ENCODE measurements at places on chromosomes 7 and 10.
A peak's percentile ranks its signal among the peaks of the same experiment; 100 is the strongest.

GRCh38 chr7:33921216-33921938, 16.0 kb downstream of the BMPER start:
- no peaks in the 10 kb centered on the region for H3K27me3 ChIP-seq
- peak; percentile 54 for DNase-seq
- peak overlapping the region; percentile 45 for H3K27ac ChIP-seq
- no peak overlapping the region for H3K4me3 ChIP-seq
- H3K4me1 ChIP-seq, result no peaks in the 10 kb centered on the region
- H3K36me3 ChIP-seq, result no peaks in the 10 kb centered on the region

DNA sequence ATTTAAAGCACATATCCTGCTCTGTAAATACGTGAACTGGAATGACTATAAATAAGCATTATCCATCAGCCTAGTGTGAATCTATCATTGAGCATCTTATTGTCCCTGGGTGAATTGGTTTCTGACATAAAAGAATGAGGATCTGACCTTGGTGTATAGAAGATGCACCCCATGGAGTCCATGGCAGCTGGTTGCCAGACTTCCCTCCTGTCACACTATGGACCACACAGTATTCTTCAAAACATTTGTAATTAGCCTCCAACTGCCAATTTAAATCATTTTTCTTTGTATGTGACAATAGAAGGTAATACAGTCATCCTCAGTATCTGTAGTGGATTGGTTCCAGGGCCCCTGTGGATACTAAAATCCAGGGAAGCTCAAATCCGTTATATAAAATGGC, 238.1 kb upstream of the ZWINT start:
- no peak overlapping the region for H3K27ac ChIP-seq
- H3K27me3 ChIP-seq, result no peaks in the 10 kb centered on the region
- H3K4me1 ChIP-seq, result no peaks in the 10 kb centered on the region
- H3K4me3 ChIP-seq, result no peak overlapping the region

DNA sequence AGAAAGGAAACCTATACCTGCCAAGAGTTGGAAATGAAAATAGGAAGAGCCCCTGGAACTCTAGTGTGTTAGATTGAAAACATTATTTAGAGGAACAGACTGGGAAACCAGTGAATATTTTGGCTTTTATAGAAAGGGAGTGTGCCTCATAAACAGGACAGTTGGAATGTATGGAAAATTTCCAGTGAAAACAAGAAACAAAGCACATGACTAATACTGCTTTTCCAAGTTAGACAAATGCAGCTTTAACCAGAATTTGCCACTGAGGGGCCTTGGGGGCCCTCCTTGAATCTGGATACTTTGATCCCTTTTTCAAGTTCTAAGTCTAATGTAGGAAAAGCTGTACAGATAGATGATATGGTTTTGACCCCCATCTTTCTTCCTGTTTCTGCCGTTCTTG, 21.2 kb downstream of the ITGB8 start:
- no peaks in the 10 kb centered on the region for H3K27me3 ChIP-seq
- peaks cover 18% of the 10 kb centered on the region for H3K4me1 ChIP-seq
- H3K4me3 ChIP-seq, result no peak overlapping the region
- DNase-seq, result no peak
- peak overlapping the region; percentile 58 for H3K27ac ChIP-seq
- H3K36me3 ChIP-seq, result no peaks in the 10 kb centered on the region

DNA sequence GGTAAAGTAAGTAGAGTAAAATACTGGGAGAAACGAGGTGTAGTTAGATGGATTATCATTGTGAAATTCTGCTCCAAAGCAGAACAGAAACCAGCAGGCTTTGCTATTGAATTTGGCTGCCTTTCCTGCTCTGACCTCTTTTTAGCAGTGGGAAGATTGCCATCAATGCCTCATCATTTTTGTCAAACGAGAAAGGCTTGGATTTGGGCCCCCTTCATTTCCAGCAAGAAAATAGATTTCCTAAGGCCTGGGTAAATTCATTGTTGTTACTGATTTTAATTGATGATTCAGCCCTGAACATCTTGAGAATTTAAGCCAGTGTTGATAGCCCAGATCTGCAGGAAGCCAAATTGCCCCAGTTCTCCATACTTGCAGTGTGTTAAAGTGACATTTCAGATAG, 35.2 kb upstream of the ASAH2 start:
- no peaks in the 10 kb centered on the region for H3K27me3 ChIP-seq
- peak; percentile 28 for DNase-seq
- no peaks in the 10 kb centered on the region for H3K36me3 ChIP-seq
- no peaks in the 10 kb centered on the region for H3K4me1 ChIP-seq
- no peak overlapping the region for H3K27ac ChIP-seq
- H3K4me3 ChIP-seq, result no peak overlapping the region

GRCh38 chr7:88922944-88923343, 127.4 kb upstream of the TEX47 start:
- no peak overlapping the region for H3K27ac ChIP-seq
- no peak overlapping the region for H3K4me3 ChIP-seq
- no peak for DNase-seq
- H3K27me3 ChIP-seq, result no peaks in the 10 kb centered on the region
- H3K36me3 ChIP-seq, result no peaks in the 10 kb centered on the region

DNA sequence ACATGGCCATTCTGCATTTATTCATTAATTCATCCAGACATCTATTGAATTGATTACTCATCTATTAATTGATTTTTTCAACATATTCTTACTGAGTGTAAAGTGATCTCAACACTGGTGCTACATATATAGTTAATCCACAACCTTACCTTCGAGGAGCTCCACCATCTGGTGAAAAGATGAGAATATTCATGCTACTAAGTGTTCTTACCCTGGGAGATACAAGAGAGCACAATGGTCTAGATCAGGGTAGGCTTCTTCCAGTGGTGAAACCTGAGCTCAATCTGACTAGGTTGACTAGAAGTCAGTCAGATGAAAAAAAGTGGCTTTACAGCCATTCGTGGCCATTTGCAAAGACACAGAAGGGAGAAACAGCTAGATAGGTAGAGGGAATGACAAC, 507.4 kb downstream of the ANKRD7 start:
- no peaks in the 10 kb centered on the region for H3K27me3 ChIP-seq
- no peak overlapping the region for H3K4me3 ChIP-seq
- DNase-seq, result no peak
- H3K36me3 ChIP-seq, result no peaks in the 10 kb centered on the region
- no peaks in the 10 kb centered on the region for H3K4me1 ChIP-seq

DNA sequence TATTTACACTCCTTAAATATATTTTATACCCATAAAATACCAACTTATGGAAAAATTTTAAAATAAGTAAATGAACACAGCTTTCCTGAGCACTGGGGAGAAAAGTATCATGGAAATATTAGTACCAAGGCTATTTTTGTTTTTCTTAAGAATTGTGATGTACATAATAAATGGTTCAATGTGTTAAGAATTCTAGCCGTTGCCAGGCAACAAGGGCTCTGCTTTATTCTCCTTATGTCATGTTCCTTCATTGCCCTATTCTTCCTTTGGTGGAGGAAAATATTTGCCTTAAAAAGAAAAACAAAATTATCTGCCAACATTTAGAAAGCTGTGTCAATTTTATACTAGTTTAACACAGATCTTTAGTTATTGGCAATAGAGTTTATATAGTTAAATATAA, 2.6 kb upstream of the ZPBP start:
- no peaks in the 10 kb centered on the region for H3K36me3 ChIP-seq
- DNase-seq, result no peak
- no peak overlapping the region for H3K27ac ChIP-seq
- no peak overlapping the region for H3K4me3 ChIP-seq

- no peaks in the 10 kb centered on the region for H3K4me1 ChIP-seq
- H3K27me3 ChIP-seq, result no peaks in the 10 kb centered on the region
- no peak overlapping the region for H3K27ac ChIP-seq
- no peaks in the 10 kb centered on the region for H3K36me3 ChIP-seq
- no peak overlapping the region for H3K4me3 ChIP-seq
- no peak for DNase-seq
Measured at GRCh38 chr10:59677253-59677831, 32.3 kb downstream of the SLC16A9 start.

DNA sequence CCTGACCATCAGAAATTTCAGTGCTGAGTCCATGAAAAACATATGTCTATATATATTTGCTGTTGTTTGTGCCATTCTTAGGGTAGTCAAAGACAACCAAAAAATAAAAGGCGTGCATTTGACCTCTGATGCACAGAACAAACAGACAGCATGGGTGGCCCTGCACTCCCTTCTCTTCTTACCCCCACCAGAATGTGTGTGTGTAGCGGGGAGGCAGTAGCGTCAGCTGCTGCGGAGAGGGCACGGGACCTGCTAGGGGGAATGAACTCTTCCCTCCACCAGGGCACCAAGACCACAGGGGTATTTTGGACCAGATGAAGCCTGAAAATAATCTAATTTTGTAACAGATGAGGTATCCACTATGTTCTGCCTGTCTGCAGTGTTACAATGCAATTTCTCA, 277.7 kb upstream of the ZNF32 start:
- no peak for DNase-seq
- H3K27ac ChIP-seq, result no peak overlapping the region
- H3K4me3 ChIP-seq, result no peak overlapping the region
- no peaks in the 10 kb centered on the region for H3K36me3 ChIP-seq
- no peaks in the 10 kb centered on the region for H3K27me3 ChIP-seq

DNA sequence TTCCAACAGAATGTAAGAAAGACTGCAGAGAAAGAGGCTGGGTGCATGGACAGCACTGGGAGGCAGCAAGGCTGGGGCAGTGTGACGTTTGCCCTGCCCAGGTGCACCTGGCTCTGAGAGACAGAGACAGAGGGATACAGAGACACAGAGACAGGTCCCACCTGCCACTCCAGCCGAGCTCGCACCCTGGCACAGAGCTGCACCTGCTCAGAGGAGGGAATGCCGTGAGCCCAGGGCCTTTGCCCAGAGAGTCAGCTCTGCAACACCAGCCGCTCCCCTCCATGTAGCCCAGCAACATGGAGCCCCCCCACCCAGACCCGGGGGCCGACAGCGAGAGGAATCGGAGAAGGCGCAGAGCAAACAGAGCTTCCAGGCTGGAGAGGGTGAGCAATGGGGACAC, 35.3 kb upstream of the PROSER2 start:
- H3K27me3 ChIP-seq, result no peaks in the 10 kb centered on the region
- H3K4me1 ChIP-seq, result no peaks in the 10 kb centered on the region
- no peak overlapping the region for H3K27ac ChIP-seq
- H3K36me3 ChIP-seq, result no peaks in the 10 kb centered on the region
- no peak overlapping the region for H3K4me3 ChIP-seq

Measured in tibial nerve (tissue), 4 donors.